ENCODE measurements at places on chromosomes 5 and 9.

DNA sequence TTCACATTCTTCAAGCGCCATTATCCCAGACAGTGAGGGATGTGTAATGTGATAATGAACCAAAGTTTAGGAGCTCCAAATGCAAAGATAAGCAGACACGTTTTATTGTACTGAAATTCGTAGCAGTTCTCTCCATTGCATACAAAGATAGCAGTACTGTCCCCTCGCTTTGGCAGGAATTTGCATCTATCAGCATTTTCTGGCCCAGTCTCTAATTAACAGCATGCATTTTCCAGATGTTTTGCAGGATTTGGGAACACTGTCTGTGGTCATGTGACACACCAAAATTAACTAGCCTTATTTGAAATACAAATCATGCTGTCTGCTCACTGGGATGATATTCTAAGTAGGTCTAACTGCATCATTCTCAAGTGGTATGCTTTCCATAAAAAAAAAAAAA lies 235.9 kb upstream of the TRPM3 start:
- no peak for DNase-seq

- DNase-seq: no peak
Measured at GRCh38 chr5:80961376-80962281, 1.5 kb downstream of the RASGRF2 start.

DNA sequence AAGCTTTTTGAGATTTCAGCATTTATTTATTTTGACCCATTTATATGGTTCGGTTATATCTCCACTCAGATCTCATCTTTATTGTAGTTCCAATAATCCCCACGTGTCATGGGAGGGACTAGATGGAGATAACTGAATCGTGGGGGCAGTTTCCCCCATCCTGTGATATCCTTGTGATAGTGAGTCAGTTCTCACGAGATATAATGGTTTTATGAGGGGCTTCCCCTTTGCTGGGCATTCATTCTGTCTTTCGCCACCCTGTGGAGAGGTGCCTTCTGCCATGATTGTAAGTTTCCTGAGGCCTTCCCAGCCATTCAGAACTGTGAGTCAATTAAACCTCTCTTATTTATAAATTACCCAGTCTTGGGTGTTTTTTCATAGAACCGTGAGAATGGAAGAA lies 96.5 kb upstream of the PCSK1 start:
- no peak for DNase-seq

- no peak for DNase-seq
Measured at GRCh38 chr9:2209400-2209799, 194.3 kb downstream of the SMARCA2 start.

- no peak for DNase-seq
Measured at GRCh38 chr5:122561209-122561608, 213.7 kb upstream of the SNX2 start.

DNA sequence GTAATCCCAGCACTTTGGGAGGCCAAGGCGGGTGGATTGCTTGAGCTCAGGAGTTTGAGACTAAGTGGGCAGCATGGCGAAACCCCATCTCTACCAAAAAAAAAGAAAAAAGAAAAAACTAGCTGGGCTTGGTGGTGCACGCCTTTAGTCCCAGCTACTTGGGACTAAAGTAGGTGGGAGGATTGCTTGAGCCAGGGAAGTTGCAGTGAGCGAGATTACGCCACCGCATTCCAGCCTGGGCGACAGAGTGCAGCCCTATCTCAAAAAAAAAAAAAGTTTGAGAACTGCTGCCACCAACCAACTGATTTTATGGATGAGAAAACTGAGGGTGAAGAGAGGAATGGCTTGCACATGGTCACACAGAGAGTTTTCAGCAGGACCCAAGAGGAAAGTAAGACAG lies 175.1 kb downstream of the DOCK8 start:
- no peak for DNase-seq

- DNase-seq: no peak
Measured at GRCh38 chr9:94805051-94805489, 78.6 kb downstream of the AOPEP start.

DNA sequence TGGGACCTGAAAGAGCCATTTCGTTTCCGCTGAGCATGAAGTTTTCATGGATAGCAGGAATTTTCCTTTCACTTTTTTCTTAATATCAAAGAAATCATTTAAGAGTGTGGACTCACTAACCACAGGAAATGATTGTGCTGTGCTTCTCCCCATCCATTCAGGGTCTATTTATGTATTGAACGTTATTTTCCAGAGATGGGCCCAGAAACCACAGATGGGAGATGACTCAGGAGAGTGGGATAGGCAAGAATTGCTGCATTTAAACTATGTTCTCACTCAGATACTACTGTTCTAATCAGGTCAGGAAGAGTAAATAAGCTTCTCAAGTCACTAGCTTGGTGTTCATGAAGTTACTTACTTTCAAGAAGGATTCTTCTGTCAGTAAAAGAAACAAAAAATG lies 763.8 kb downstream of the DTWD2 start:
- DNase-seq: no peak

GRCh38 chr9:129339539-129340157 lies 161.6 kb upstream of the IER5L start:
- no peak for DNase-seq

GRCh38 chr9:123036893-123037545 lies 3.6 kb downstream of the GPR21 start:
- DNase-seq: no peak

GRCh38 chr9:99239341-99240060 lies 17.4 kb downstream of the SEC61B start:
- DNase-seq: no peak

DNA sequence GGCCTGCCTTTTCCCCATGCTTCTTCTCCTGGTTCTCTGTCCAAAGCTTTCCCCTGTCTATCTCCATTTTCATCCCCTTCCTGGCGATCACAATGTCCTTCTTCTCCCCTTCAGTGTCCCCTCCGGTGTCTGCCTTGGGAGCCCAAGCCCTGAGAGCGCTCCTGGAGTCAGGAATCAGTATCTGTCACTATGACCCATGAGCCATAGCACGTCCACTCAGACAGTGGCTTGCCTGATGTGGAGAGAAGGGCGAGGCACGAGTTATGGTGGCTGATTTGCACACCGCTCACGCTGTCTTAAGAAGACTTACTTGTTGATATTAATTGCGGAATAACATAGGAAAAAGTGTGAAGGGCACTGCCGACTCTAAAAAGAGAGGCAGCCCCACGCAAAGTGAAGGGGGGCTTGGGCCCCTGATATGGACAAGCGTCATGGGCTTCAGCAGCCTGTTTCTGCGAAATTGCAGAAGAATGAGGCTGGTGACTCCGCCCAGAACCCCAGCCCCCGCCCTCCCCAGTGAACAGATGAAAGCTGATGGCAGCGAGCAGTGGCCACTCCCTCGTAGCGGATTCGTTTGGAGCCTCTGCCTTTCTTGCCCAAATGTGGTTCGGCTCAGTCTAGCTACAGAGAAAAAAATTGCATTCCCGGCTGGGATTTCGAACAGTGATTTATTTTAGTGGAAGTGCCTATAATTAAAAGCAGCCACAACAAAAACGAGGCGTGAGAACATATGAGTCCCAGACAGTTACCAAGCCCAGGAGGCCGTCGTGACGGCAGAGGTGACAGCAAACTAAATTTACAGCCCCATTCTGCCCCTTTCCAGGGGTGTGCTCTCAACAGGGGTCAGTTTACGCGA lies 149.8 kb downstream of the ICE1 start:
- no peak for DNase-seq

DNA sequence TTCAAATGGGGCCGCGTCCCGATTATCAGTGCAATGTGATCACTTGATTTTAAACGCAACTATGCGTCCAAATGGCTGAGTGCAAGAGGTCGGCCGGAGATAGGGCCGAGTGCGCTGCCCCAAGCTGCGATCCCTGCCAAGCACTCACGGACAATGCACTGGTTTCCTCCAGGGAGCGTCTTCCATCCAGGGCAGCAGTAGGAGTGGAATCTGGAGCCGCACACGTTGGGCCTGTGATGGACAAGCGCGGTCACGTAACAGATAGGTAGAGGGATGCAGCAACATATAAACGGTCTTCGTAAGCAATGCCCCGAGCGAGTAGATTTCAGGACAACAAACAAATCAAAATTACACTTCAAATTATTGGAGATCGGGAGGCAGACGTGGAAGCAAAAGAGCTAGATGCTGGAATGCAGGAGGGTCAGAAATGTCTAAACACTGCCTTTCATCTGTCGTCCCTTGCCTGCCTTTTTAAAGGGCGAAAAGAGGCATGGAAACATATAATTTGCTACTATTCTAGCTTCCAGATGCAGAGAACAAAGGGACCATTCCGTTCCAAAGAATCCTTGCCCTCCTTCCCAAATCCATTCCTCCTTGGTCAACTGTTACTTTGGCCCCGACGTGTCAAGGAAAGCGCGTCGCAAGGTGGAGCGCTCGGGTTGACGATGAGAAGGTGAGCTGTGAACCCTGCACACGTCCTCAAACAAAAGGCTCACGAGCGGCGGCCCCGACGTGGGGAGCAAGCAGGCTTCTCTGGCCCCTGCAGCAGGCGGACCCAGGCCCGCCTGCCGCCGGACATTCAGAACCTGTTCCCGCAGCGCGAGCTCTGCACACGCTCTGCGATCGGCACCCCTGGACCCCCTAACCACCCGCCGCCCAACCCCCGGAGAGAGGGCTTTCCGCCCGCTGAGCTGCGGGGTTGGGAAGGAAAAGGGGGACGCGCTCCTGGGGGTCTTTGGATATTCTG lies 1.5 kb downstream of the FBN2 start:
- DNase-seq: no peak
